ENCODE measurements at places on chromosomes 4 and X. TPM values are rescaled to one million over a fixed set of nuclear protein-coding genes. Genes with fewer than 3 reads are reported as not detected.
A peak's percentile ranks its signal among the peaks of the same experiment; 100 is the strongest.

DNA sequence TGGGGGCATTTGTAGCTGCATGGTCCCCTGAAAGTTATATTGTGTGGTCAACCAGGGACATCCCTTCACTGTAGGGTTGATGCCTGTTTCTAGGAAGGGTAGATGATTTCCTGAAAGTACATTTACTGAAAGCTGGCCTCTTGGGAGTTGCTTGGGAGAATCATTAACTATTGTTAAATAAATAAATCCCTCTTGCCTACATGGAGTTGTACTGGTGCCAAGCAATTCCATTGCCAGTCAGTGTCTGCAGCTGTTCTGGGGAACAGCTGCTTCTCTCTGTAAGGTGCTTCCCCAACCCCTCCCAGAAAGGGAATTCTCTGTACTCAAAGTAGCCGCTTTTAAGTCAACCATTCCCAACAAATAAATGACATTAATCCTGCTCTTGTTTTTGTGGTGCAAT is 51.1 kb downstream of the C4orf51 start:
- no peak overlapping the region for H3K4me3 ChIP-seq
- H3K4me1 ChIP-seq = peaks cover 21% of the 10 kb centered on the region
- H3K27me3 ChIP-seq = no peaks in the 10 kb centered on the region
- no peaks in the 10 kb centered on the region for H3K36me3 ChIP-seq

GRCh38 chrX:133880032-133880443 is 105.4 kb downstream of the GPC3 start:
- H3K36me3 ChIP-seq = no peaks in the 10 kb centered on the region
- H3K27ac ChIP-seq = no peak overlapping the region
- H3K27me3 ChIP-seq = no peaks in the 10 kb centered on the region

DNA sequence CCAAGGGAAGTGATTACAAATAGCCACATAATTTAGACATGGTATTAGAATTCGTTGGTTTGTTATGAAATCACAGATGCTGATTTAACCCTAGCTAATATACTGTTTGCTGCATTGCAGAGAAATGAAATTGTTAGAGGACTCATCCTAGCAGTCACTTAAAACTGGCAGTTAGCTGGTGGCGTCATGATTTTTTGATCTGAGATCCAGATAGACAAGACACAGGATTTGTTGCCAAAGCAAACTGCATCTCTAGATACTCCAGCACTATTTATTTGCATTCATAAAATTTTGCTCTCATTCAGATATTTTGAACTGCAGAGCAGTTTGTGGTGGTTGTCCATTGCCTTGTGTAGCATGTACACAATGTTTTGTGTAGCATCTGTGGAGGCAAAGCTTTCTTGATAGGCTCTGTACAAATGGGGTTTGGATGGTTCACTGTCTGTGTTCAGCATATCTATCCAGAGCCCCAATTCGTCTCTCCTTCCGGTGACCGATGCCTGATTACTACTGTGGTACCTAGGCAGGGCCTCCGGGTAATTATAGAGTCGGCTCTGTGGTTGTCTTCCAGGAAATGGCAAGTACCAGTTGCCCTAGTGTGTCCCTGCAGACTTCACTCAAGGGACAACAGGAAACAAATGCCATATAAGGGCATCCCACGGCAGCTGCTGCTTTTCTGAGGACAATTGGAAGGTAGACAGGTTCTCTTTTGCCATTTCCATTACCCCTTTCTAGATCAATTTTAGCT is 30.1 kb upstream of the SPARCL1 start:
- no peaks in the 10 kb centered on the region for H3K27me3 ChIP-seq
- no peak overlapping the region for H3K4me3 ChIP-seq
- no peaks in the 10 kb centered on the region for H3K36me3 ChIP-seq
- no peak overlapping the region for H3K27ac ChIP-seq
- peaks cover 2% of the 10 kb centered on the region for H3K4me1 ChIP-seq
- peak; percentile 57 for DNase-seq

NUP62CL gene
- 4.3 TPM for total RNA-seq

ZMAT1 gene
- 6.6 TPM for total RNA-seq

TASL gene
- total RNA-seq = not detected

CENPI gene
- 21.2 TPM for total RNA-seq

BEND4 gene
- 11.6 TPM for total RNA-seq

DNA sequence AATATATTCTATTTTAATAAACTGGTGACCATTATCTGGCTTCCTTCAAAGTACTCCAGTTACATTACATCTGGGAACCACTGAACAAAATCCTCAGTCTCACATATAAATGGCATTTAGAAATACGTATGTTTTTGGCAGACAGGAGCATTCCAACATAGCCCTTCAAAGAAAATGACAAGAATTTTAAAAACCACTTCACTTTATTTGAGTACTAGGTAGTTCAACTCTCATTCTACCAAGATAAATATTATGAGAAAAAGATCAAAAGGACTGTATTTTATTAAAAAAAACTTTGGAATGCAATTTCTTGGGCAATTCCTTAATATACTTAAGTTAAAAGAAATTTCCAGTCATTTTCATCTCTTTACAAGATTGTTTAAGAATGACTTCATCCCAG is 17.6 kb downstream of the TNIP3 start:
- H3K27me3 ChIP-seq = no peaks in the 10 kb centered on the region
- no peak overlapping the region for H3K4me3 ChIP-seq
- no peak overlapping the region for H3K27ac ChIP-seq

TNIP3 gene
- total RNA-seq = 0.18 TPM

DNA sequence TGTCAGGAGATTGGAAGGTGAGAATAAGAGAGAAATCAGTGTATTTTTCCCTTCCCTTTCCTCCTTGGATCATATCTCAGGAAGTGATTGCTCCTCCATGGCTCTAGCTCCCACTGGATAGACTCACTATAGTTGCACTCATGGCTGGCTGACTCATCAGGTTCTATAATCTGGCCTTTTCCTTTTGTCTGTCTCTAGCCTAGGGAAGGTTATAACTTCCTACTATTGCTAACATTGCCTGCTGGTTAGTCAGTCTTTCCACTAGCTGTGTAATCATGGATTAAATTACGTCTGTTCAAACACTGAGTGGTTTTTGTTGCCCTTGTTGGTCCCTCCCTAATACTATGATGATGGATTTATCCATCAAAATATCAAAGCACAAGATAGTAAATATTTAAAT is 195.5 kb upstream of the VEGFC start:
- no peak overlapping the region for H3K27ac ChIP-seq
- H3K36me3 ChIP-seq = no peaks in the 10 kb centered on the region
- H3K4me3 ChIP-seq = no peak overlapping the region
- DNase-seq = no peak
- peaks cover 6% of the 10 kb centered on the region for H3K4me1 ChIP-seq
- H3K27me3 ChIP-seq = no peaks in the 10 kb centered on the region

DNA sequence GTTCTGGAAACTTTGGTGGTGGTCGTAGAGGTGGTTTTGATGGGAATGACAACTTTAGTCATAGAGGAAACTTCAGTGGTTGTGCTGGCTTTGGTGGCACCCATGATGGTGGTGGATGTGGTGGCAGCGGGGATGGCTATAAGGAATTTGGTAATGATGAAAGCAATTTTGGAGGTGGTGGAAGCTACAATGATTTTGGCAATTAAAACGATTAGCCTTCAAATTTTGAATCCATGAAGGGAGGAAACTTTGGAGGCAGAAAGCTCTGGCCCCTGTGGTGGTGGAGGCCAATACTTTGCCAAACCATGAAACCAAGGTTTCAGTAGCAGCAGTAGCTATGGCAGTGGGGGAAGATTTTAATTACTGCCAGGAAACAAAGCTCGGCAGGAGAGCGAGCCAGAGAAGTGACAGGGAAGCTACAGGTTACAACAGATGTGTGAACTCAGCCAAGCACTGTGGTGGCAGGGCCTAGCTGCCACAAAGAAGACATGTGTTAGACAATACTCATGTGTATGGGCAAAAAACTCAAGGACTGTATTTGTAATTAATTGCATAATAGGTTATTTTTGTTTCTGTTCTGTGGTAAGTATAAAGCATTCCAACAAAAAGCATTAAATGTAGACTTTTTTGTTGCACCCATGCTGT is 23.2 kb upstream of the SOD3 start:
- H3K4me1 ChIP-seq = no peaks in the 10 kb centered on the region
- no peaks in the 10 kb centered on the region for H3K36me3 ChIP-seq
- DNase-seq = no peak

DNA sequence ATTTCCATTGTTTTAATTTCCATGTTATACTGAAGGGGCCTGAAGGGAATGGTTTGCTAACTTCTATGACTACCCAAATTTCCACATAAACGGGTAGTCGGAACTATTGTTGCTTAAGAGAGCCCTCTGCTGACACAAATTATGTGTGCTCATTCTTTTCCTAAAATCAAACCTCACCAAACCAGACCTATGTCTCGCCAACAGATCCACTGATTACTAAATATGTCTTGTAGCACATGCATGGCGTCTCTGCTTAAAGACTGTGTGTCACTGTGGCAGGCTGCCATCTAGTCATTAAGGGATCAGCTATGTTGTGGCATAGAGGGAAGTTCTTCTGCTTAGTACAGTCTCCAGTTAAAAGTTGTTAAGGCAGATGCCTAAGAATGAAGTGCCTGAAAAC is 25.1 kb downstream of the PIR start:
- H3K27me3 ChIP-seq = no peaks in the 10 kb centered on the region
- H3K4me1 ChIP-seq = no peaks in the 10 kb centered on the region
- no peak overlapping the region for H3K27ac ChIP-seq
- no peak overlapping the region for H3K4me3 ChIP-seq
- H3K36me3 ChIP-seq = no peaks in the 10 kb centered on the region
- DNase-seq = peak; percentile 46

All from endodermal cell (in vitro differentiated cells).